ENCODE measurements at places on chromosomes 2 and 18.

DNA sequence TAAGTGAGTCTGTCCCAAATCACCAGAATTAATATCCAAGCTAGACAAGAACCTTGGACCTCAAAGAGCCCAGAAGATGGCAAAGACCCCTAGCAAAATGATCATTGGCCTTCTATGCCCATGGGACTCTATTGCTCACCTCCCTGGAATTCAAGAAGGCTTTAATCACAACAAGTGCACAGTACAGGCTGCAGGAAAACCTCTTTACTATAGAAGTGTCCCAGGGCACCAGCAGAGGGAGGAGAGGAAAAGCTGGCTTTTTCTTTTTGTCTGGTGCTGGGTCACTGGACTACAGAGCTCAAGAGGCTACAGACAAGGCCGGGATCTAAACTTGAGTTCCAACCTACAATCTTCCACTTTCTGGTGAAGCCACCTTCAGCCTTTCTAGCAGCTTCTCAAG, 88.3 kb upstream of the PPP1CB start:
- no peak for DNase-seq

DNA sequence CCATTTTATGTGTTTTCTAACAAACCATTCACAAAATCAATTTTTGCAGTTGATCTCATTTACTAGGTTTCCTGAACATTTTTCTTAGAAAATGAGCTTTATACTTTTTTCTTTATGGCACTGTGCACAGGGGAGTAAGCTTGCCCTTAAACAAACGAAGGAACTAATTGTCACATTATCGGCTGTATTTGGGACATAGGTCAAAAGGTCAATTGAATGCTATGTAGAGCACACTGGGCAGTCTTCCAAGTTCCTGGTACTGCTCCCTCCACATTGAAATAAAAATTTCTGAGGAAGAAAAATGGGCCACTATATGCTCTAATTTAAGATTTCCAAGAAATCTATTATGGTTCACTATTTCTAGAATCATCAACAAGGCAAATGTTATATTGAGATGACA, 93.6 kb upstream of the TMEFF2 start:
- DNase-seq, result no peak

DNA sequence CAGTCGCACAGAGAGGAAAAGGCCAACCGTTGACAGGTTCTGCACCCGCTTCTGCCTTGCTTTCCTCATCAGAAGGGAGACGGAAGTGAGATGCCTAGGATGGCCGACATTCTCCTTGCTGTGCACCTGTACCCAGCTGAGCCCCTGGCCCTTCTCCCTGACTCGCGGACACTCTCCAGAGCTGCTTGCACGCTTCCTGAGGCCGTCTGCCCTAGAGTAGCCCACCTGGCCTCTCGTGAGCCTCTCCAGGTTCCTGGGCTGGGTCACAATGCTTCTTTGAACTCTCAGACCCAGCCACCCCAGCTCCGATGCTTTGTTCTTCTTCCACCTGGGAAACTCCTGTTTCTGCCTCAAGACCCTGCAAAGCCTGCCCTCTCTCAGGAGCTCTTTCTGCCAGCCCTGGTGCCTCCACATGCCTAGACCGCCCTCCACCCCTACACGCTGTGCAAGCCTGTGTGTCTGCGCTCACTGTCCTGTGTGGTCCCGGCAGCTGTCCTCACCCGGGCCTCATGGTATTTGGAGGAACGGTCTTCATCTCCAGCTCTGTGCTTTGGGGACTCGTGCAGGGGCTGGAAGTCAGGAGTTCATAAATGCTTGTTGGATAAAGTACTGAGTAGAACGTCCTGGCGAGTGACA, 345.4 kb upstream of the SALL3 start:
- DNase-seq, result no peak

- no peak for DNase-seq
These were observed 25.7 kb downstream of the MC2R start for GRCh38 chr18:13889671-13890070.

- no peak for DNase-seq
These were observed 27.5 kb downstream of the TFCP2L1 start for GRCh38 chr2:121257480-121257840.

Data from fibroblast of skin of left quadriceps (primary cell).